ENCODE measurements at places on chromosomes 12 and 14. TPM values are rescaled to one million over a fixed set of nuclear protein-coding genes. Genes with fewer than 3 reads are reported as not detected.

DNA sequence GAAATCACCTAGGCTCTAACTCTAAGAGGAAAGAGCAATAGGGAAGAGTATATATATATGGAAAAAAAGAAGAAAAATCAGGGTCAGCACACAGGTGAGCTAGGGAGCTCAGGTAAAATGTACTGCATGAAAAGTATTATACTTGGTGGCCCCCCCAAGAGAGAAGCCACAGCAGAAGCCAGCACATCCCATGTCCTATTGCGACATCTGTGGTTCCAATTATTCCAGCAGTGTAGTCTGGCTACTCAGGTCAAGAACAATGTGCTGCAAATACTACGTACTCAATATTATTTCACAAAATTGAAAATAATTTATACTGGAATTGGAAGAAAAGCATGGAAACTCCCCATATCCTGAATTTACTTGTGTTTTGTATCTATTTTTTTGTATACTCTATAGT is 85.5 kb downstream of the CEP83 start:
- no peak for DNase-seq

The IQSEC3 gene
- total RNA-seq = under 0.01 TPM

- DNase-seq = no peak
These were observed 1.6 kb upstream of the PRKAB1 start for GRCh38 chr12:119666226-119666795.

- DNase-seq = peak; percentile 47
These were observed 58.9 kb upstream of the FBXO33 start for GRCh38 chr14:39491134-39491571.

DNA sequence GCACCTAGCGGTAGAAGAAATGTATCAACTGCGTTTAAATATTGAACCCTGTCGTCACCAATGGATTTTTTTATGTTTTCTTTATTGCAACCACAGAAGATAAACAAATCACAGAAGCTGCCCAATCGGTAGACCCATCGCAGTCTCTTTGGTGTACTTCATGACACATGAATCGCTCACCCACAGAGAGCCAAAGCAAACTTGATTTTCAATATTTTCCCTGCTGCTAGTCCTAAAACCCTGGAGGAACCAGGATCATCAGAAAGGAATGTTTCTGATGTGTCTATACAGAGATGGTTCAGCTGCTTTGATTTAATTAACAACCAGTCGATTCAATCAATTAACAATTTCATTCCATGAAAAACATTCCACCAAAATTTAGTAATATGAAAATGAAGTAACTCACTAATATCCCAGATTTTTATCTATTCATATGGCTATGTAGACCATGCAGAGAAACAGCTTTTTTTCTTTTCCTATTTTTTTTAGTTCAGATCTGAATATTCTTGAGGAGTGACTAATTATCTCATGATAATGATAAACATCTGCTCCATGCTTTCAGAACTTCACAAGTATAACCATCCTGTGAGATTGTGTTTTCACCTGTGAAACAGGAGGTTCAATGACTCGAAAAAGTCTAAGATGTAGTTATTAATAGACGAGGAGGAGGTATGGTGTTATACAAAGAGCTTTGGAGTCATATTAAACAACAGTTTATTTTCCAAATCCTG is 46.1 kb downstream of the DIO2 start:
- no peak for DNase-seq

All from lung microvascular endothelial cell (primary cell).